ENCODE measurements at places on chromosomes 16 and 17.

DNA sequence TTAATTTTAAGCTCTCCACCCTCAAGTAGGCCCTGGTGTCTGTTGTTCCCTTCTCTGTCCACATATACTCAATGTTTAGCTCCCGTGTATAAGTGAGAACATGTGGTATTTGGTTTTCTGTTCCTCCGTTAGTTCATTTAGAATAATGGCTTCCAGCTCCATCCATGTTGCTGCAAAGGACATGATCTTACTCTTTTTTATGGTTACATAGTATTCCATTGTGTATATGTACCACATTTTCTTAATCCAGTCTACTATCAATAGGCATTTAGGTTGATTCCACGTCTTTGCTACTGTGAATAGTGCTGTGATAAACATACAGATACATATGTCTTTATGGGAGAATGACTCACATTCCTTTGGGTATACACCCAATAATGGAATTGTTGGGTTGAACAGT, 111.4 kb upstream of the NACA2 start:
- H3K27me3 ChIP-seq = no peaks in the 10 kb centered on the region
- DNase-seq = no peak
- H3K36me3 ChIP-seq = peaks cover 47% of the 10 kb centered on the region
- no peak overlapping the region for H3K27ac ChIP-seq
- no peaks in the 10 kb centered on the region for H3K4me1 ChIP-seq
- no peak overlapping the region for H3K4me3 ChIP-seq

- H3K27ac ChIP-seq = no peak overlapping the region
- no peak overlapping the region for H3K4me3 ChIP-seq
- DNase-seq = no peak
- H3K27me3 ChIP-seq = no peaks in the 10 kb centered on the region
- peaks cover 20% of the 10 kb centered on the region for H3K36me3 ChIP-seq
Observed at GRCh38 chr17:2259769-2260536, 43.6 kb downstream of the SMG6 start.

DNA sequence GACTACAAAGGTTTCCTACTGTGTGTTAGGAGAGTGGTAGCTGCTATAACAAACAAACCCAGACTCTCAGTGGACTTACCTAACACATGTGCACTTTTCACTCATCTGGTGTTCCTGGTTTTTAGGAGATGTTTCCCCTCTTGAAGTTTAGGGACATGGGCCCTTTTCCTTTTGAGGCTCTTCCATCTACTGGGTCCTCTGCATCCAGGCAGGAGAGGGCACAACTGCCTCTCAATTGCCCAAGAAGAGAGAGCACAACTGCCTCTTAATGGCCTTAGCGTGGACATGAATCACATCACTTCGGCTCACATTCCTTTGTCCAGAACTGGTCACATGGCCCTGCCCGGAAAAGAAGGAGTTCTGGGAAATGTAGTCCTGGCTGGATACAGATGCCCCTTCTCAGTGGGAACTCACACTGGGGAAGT, 9.8 kb upstream of the TNRC6C start:
- no peak overlapping the region for H3K27ac ChIP-seq
- peaks cover 16% of the 10 kb centered on the region for H3K4me1 ChIP-seq
- H3K4me3 ChIP-seq = no peak overlapping the region
- DNase-seq = no peak
- H3K36me3 ChIP-seq = no peaks in the 10 kb centered on the region

DNA sequence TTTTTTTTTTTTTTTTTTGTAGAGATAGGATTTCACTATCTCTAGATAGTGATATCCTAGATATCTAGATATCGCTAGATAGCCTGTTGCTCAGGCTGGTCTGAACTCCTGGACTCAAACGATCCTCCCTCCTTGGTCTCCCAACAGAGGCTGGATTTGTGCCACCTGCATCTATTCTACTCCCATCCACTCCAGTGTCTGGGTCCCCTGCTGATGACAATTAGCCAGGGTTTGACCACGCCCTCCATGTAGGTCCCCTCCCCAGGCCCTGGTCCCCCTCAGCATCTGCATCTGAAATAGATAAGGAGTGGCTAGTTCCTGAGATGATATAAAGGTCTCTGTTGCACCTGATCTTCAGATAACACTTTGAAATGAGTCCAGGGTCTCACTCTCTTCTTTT, 2.2 kb downstream of the ZNF688 start:
- H3K36me3 ChIP-seq = no peaks in the 10 kb centered on the region
- H3K4me1 ChIP-seq = peaks cover 32% of the 10 kb centered on the region
- H3K27ac ChIP-seq = no peak overlapping the region

GRCh38 chr17:58325289-58325726, 3.3 kb downstream of the TSPOAP1 start:
- H3K36me3 ChIP-seq = peaks cover 10% of the 10 kb centered on the region
- peak overlapping the region; percentile 80 for H3K4me3 ChIP-seq
- H3K4me1 ChIP-seq = peaks cover 10% of the 10 kb centered on the region
- H3K27ac ChIP-seq = peak overlapping the region; percentile 50
- DNase-seq = peak; percentile 31

DNA sequence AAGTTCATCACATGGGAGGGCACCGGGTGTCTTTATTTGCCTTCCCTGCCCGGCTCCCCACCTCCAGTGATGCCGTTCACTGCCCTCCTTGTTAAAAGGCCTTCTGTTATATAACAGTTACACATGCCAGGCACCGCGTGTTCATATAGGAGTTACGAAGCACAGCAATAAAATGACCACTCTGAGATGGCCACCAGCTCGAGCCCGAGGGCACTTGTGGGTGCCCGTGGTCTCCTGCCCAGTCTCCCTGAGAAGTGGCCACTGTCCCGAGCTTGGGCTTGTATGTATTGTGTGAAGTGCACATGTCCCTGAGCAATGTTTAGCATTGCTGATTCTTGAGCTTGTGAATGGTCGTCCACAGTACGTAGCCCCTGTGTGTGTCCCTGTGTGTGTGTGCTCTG, 355.6 kb downstream of the SEC14L1 start:
- H3K4me3 ChIP-seq = no peak overlapping the region
- H3K4me1 ChIP-seq = no peaks in the 10 kb centered on the region
- H3K36me3 ChIP-seq = peaks cover 11% of the 10 kb centered on the region
